ENCODE measurements at places on chromosomes 11 and 22.

DNA sequence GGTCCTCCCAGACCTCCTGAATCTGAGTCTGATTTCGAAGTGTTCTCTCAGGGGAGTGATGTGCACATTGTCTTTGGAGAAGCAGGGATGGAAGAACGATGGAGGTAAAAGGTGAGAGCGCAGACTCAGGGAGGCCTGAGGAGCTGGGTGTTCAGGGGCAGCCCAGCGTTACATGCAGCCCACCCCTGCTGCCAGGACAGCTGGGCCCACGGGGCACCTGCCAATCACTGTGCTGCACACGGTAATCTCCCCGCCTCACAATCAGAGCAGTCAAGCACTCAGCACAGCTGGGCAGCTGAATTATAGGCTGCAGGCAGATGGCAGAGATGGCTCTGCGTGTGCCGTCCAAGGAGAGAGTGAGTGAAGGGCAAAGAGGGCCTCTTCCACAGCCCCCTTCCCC, 17.9 kb upstream of the HTR3A start:
- DNase-seq, result no peak

- DNase-seq, result no peak
Observed at GRCh38 chr11:47864901-47865300, 16.8 kb upstream of the NUP160 start.

GRCh38 chr11:117431436-117431835, 103.8 kb downstream of the CEP164 start:
- no peak for DNase-seq

DNA sequence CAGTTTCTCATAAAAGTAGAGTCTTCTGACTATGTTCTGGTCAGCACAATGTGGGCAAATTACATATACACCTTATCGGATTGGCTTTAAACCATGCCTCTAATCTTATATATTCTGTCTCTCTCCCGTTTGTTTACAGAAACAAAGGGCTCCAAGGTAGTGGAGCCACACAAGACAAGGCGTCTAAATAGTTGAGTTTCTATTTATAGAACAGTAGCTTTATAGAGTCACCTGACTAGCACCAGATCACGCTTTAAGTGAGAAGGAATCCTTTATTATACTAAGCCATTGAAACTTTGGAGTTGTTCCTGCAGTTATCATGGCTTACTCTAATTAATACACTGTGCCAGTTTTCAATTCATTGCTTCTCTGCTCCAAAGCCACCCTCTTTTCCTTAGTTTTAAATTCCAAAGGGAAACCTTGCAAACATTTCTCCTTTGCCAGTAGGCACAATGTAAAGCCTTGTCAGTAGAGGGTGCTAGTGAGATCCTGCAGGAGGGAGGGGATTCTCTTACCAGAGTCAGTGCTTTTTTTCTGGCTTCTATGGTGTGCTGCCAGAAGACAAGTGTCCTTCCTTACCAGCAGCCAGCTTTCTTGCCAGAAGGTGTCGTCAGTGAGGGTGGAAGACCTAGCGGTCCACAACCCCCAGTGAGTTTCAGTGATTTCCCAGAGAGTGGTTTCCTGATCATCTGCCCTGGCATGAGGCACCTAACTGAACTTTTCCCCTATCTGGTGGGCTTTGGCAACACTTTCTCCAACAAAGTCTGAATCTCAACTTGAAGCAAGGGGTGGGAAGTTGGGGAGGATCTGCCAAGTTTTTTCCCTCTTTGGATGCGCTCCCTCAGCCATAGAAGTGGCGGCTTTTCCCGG, 71.7 kb downstream of the RAB38 start:
- DNase-seq, result no peak

- no peak for DNase-seq
Observed at GRCh38 chr11:10658621-10659338, 34.8 kb downstream of the IRAG1 start.

DNA sequence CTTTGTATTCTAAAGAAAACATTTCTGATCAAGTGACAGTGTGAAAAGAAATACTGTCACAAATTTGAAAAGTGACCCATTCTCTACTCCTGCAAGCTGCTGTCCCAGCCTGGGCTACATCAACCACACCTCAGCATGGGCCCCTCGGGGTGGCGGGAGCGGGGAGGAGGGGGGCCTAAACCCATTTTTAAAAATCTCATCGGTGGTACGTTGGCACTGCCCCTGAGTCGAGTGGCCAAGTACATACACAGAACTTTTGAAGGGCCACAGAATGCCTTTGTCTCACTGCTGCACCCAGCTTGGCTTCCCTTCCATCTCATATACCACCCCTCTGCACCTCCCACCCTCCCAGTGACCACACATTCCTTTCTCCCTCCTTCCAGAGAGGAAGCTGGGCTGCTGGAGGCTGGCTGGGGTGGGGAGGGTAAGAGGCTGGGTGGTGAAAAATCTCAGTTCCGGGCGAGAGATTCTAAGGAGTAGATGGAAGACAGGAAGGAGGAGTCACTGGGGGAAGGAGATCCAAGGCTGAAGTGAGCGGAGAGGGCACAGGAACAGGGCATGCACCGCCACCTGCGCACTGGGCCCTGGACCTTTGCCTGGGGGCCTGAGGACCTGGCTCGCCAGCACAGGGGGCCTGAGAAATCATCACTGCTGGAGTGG, 21.1 kb downstream of the FXYD6 start:
- DNase-seq, result no peak

GRCh38 chr22:24819911-24820461, 14.0 kb downstream of the SGSM1 start:
- DNase-seq, result no peak

DNA sequence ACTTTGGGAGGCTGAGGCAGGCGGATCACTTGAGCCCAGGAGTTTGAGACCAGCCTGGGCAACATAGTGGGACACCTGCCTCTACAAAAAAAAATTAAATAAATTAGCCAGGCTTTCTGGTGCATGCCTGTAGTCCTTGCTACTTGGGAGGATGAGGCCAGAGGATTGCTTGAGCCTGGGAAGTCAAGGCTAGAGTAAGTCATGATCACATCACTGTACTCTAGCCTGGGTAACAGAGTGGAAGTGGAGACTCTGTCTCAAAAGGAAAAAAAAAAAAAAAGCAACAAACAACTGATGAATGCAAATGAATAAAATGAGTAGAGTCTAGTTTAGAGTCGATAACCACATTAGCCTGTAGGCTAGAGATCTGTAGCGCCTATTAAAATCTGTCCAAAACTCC, 3.9 kb upstream of the BCL2L13 start:
- DNase-seq, result no peak

- no peak for DNase-seq
Observed at GRCh38 chr11:126345759-126346585, 9.5 kb upstream of the ST3GAL4 start.

GRCh38 chr11:33718440-33718839, 17.8 kb downstream of the CD59 start:
- DNase-seq, result no peak

- no peak for DNase-seq
Observed at GRCh38 chr22:35685731-35686130, 31.9 kb upstream of the APOL5 start.

DNA sequence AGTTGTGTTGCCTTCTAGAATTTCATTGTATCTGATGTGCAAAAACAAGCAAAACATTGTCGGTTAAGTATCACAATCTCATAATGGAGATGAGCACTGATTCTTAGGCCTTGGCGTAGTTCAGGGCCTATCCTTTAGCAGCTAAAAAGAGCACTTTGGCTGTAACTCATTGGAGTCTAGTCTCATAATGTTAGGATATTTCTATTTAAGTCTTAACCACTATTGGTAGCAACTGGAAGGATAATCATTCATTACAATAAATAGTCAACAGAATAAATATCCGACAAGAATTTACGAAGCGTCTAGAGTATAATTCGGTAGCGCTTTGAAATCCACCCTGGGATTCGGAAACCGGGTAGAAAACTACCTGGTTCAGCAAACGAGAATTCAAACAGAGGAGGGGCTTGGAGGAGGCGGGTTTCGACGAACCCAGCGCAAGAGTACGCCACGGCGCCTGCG, 461 bp upstream of the EED start:
- DNase-seq, result no peak

DNA sequence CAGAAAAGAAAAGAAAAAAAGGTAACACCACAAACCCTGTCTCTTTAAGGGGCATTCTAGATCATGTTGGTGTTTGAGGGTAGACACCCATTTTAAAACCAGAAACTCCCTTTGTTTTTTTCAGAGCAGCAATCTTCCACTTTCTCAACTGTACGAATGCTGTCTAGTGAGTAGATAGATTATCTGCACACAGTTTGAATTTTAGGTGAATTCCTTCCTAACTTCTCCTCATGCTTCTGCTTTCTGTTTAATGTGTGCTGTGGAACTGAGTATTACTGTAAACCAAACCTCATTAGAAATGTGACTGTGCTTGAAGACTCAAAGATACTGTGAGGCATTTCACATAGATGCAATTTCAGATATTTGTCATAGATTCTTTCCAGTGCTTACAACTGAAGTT, 102.4 kb downstream of the PRMT3 start:
- DNase-seq, result no peak

GRCh38 chr11:124644426-124645280, 22.0 kb downstream of the TBRG1 start:
- peak; percentile 63 for DNase-seq

DNA sequence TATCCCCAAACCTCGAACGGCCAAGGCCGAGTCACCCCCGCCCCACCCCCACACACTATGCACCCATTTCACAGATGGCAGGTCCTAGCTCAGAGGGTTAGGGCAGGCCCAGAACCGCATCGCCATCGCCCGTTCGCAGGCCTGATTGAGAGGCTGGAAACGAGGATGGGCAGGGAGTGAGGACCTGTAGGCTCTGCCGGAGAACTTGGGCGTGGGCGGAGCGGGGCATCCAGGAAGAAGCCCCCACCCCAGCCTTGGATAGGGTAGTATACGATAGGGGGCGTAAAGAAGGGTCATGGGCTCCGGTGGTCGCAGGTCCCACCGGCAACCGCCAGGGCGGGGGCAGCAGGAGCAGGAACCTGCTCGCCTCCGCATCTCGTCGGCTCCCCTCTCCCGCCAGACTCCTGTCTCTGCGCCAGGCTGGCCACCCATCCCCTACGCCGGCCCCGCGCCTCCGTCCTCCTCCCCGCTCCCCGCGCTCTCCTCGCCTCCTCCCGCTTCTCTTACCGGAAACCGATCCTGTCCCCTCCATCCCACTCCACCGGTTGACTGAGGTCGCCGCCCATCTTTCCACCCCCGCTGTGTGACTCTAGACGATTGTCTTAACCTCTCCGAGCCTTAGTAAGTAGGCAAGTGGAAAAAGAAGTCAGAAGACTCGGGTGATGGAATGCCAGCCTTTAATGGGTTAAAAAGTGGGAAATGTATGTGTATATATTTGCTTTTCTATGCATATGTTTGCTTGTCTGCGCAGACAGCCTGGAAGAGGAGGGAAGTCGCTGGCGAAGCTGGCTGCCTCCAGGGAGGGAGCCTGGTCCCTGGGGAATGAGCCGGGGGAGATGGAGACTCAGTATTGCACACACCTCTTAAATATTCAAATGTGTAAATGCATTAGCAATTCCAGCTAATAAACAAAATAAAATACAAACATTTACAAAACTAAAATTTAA, 52.8 kb downstream of the CYTH4 start:
- no peak for DNase-seq

- DNase-seq, result no peak
Observed at GRCh38 chr11:61948505-61948904, 1.6 kb upstream of the BEST1 start.

DNA sequence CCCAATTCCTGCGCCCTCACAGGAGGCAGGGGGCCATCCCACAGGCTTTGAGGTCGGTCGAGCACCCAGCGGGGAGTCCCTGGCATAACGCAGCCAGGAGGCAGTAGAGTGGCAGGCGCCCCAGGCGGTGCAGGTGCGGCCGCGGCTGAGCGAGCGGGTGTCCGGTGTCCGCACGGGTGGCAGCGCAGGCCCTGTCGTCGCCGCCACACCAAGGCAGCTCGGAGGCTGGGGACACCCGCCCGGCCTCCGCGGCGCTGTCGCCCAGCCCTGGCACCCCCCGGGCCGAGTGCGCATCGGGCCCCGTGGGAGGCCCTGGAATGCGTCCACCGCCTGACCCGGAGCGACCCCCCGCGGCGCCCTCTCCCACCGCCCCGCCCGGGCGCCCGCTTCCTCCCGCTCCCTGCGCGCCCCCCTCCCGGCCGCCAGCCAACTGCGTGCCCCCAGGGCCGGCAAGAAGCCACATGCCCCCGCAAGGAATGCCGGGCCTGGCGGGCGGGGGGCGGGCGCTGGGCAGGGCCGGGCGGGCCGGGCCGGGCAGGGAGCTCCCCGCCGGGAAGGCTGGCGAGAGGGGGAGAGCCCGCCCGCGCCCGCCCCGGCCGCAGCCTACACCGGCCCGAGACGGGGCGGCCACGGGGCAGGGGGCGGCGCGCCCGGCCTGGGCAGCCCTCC, 33.9 kb downstream of the PRDM11 start:
- no peak for DNase-seq

DNA sequence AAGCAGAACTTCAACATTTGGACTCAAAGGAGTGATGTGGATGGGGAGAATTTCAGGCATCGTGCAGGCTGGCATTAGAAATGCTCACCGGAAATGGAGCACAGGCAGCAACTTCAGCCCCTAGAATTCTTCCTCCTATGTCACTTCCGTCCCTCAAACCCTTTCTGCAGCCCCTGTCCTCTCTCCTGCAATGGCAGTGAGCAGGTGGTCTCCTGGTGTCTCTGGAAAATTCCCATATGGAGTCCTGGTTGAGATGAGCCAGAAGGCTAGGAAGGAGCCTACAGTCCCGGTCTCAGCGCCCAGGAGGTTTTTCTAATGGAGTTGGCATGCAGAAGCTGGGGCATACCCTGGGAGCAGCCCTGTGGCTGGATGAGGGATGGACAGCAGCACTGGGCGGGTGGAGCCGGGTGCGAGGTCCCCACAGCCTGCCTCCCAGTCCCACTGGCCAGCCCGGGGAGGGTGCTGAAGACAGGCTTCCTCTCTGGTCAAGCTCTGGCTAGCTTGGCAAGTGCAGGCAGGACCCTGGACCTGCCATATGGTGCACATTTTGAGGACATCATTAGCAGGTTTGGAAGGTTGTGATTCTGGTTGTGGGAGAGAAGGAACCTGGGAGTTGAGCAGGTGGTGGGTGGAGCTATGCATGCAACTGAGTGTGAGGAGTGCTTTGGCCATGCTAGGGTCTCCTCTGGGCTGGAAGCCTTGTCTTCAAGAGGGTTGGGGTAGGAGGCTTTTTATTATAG, 59.8 kb upstream of the B3GAT1 start:
- no peak for DNase-seq

DNA sequence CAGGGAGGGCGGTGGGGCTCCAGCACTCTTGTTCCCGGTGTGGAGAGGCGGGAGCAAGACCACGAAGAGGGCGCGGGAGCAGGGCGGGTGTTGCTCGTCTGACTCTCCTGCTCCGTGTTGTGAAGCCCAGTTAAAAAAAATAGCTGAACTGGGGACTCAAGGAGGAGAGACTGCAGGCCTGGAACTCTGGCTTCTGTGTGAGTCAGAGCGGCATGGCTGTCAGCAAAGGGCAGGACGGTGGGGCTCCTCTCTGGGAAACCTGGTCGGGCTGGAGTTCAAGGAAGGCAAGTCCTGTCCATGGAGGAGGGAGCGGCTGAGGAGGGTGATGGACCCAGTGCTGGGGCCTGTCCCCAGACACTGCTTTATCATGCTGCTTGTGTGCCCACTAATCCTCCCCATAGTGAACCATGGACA, 152.3 kb downstream of the FEZ1 start:
- DNase-seq, result no peak
